ENCODE measurements at places on chromosomes 13 and 19.

- no peak for DNase-seq
These were observed 72.7 kb downstream of the KATNAL1 start for GRCh38 chr13:30234619-30235162.

DNA sequence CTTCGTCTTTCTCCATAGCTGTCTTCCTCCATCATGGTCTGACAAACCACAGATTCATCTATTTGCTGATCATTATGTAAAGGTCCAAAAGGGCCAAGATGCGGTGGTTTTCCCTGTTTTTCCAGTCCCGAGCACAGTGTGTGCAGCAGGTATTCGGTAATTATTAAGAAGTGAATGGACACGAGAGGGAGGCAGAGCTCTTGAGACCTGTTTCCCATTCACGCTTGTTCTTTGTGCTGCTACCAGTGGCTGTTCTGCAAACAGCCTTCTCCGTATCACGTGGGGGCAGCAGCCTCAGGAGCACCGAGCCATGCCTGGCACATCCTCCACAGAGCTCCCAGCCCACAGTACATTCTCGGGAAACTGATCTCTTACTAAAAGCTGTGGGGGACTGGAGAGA lies 50.3 kb downstream of the CCDC70 start:
- DNase-seq, result no peak

DNA sequence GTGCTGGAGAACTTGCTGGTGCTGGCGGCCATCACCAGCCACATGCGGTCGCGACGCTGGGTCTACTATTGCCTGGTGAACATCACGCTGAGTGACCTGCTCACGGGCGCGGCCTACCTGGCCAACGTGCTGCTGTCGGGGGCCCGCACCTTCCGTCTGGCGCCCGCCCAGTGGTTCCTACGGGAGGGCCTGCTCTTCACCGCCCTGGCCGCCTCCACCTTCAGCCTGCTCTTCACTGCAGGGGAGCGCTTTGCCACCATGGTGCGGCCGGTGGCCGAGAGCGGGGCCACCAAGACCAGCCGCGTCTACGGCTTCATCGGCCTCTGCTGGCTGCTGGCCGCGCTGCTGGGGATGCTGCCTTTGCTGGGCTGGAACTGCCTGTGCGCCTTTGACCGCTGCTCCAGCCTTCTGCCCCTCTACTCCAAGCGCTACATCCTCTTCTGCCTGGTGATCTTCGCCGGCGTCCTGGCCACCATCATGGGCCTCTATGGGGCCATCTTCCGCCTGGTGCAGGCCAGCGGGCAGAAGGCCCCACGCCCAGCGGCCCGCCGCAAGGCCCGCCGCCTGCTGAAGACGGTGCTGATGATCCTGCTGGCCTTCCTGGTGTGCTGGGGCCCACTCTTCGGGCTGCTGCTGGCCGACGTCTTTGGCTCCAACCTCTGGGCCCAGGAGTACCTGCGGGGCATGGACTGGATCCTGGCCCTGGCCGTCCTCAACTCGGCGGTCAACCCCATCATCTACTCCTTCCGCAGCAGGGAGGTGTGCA lies 587 bp downstream of the S1PR4 start:
- no peak for DNase-seq

GRCh38 chr13:98853771-98854221 lies 101.3 kb upstream of the SLC15A1 start:
- no peak for DNase-seq

DNA sequence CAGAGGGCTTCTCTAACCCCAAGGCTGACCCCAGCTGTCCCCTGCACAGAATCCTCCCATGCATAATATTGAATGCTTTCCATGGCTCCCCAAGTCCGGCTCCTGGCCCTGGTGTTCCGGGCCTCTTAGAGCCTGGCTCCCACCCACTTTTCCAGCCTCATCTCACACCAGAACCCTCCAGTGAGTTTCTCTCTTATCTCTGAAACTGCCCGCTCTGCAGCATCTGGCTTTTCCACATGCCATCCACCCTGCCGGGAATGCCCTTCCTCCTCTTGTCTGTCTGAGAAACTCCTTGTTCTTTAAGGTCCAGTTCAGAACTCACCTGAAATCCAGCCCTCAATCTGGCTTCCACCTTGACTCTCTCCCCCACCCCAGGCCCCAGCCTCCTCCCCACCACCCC lies 6.8 kb downstream of the SYNGR4 start:
- DNase-seq, result no peak

DNA sequence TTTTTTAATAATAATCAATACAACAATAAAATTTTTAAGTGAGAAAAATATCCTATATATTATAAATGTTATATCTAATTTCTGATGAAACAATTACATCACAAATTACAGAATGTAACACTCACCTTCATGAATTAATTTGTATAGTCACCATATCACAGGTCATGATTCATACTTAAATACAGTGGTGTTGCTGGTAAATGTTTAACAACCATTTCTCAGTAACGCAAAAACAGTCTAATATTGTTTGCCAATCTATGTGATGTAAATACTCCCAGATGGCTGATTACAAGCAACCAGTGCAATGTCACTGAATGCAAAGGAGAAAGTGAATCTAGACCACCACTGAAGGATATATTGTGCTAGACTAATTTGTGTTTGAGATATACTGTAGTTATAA lies 97.5 kb downstream of the DIAPH3 start:
- no peak for DNase-seq

- DNase-seq, result no peak
These were observed 142.8 kb downstream of the KLF5 start for GRCh38 chr13:73201626-73202025.

- DNase-seq, result no peak
These were observed 5.5 kb downstream of the BRSK1 start for GRCh38 chr19:55289117-55289796.

GRCh38 chr19:17632577-17632976 lies 55.6 kb downstream of the UNC13A start:
- DNase-seq, result no peak

GRCh38 chr13:94707400-94708021 lies 4.8 kb downstream of the SOX21 start:
- DNase-seq, result peak; percentile 90

- no peak for DNase-seq
These were observed 121.9 kb downstream of the ESD start for GRCh38 chr13:46675016-46675415.

DNA sequence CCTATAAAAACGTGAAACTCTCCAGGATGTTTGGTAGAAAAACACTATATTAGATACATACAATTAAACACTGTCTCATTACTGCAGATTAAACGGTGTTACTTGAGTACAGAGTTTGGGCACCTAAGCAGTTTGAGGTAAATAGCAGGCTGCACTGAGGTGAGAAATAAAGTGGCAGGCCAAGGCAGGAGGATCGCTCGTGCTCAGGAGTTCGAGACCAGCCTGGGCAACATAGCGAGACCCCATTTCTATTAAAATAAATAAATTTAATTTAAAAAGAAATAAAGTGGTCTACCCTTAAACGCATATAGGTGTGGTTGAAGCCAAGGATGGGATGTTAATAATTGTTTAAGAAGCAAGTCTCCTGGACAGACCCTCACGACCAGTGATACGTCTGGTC lies 1.2 kb downstream of the PSPC1 start:
- DNase-seq, result peak; percentile 11

DNA sequence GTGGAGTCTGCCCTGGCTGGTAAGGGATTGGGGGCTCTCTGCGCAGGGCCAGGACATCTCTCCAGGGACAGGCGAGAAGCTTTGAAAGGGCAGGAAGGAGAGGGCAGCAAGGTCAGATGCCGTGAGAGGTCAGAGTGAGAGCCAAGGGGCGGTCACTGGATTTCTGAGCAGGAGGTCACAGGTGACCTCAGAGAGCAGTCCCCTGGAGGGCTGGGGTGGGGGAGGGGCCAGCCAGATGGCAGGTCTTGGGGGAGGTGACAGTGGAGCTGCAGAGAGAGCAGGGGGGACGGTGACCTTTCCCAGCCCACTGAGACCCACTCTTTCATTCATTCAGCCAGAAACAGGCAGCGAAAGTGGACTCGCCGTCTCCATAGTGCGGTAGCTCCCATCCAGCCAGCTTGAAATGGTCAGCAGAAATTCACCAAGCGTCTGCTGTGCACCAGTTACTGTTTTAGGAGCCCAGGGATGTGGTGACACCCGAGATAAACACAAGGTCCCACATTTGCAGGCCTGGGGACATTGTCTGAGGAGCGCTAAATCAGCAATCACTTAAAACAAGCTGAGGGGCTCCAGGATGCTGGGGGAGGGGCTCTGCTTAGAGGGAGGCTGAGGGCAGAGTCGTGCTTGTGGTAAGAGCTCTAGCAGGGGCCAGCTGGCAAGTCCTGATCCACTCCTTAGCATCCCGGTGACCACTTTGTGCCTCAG lies 10.2 kb downstream of the CARM1 start:
- peak; percentile 70 for DNase-seq

- DNase-seq, result no peak
These were observed 384.3 kb downstream of the HS6ST3 start for GRCh38 chr13:96474181-96474557.

GRCh38 chr19:35879770-35880317 lies 11.5 kb downstream of the APLP1 start:
- DNase-seq, result peak; percentile 96

DNA sequence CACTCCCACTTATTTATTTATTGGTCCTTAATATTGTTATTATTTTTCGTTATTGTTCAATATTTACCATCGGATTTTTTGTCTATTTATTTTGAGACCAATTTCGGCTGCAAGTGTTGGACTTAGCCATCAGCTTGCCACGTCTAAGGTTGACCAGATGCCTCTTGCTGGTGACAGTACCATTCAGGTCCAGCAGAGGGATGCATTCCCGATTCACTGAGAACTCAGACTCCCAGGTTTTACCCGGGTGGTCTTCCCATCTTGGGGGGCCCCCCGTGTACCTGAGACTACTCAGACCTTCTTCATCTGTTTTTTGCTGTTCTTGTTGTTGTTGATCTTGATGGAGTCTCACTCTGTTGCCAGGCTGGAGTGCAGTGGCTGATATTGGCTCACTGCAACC lies 1435.2 kb downstream of the UQCRFS1 start:
- no peak for DNase-seq

GRCh38 chr13:73793361-73793760 lies 340.8 kb downstream of the KLF12 start:
- DNase-seq, result no peak
